Type B pancreatic cell (in vitro differentiated cells): ENCODE measurements at places on chromosomes 2 and 18. TPM values are rescaled to one million over a fixed set of nuclear protein-coding genes. Genes with fewer than 3 reads are reported as not detected.

DSG1 gene
- 4.8 and 40.8 TPM in 2 replicates for total RNA-seq

VIL1 gene
- 64.6 and 142 TPM in 2 replicates for total RNA-seq

CD302 gene
- total RNA-seq = 4.2 and 4.7 TPM in 2 replicates

LCLAT1 gene
- total RNA-seq = 26.9 and 29.0 TPM in 2 replicates

DNA sequence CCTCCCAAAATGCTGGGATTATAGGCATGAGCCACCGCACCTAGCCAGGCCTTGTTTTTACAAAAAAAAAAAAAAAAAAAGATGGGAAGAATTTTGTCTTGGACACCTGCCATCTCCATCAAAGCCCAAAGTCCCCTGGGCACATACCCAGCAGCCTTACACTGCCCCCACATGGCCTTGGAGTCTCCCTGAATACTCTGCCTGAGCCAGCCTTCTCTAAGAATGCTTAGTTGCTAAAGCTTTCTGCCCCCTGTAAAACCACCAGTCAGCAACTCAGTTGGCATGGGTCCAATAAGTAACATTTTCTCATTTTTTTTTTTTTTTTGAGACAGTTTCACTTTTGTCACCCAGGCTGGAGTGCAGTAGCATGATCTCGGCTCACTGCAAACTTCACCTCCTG is 40.6 kb downstream of the SPC25 start:
- no peaks in the 10 kb centered on the region for H3K4me1 ChIP-seq
- no peak overlapping the region for H3K27ac ChIP-seq
- peaks cover 14% of the 10 kb centered on the region for H3K36me3 ChIP-seq
- DNase-seq = no peak
- no peaks in the 10 kb centered on the region for H3K27me3 ChIP-seq
- no peak overlapping the region for H3K4me3 ChIP-seq

DNA sequence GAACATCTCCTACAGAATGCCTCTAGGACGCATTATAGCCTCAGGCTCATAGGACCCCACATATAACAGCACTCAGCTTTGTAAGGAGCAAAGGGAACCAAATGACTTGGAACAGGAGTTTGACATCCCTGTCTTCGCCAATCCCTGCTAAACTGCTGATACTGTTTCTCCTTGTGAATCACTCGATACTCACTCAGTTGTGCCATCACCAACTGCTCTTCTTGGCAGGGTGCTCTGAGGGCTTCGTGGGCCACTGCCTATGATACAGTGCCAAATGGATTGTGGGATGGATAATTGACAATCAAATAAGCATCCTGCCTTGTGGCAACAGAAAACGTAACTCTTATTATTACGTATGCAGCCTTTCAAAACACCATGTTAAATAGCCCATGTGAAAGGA is 396.3 kb downstream of the RIT2 start:
- H3K36me3 ChIP-seq = peaks cover 3% of the 10 kb centered on the region
- no peak for DNase-seq
- H3K27me3 ChIP-seq = no peaks in the 10 kb centered on the region
- no peaks in the 10 kb centered on the region for H3K4me1 ChIP-seq
- H3K4me3 ChIP-seq = no peak overlapping the region

DNA sequence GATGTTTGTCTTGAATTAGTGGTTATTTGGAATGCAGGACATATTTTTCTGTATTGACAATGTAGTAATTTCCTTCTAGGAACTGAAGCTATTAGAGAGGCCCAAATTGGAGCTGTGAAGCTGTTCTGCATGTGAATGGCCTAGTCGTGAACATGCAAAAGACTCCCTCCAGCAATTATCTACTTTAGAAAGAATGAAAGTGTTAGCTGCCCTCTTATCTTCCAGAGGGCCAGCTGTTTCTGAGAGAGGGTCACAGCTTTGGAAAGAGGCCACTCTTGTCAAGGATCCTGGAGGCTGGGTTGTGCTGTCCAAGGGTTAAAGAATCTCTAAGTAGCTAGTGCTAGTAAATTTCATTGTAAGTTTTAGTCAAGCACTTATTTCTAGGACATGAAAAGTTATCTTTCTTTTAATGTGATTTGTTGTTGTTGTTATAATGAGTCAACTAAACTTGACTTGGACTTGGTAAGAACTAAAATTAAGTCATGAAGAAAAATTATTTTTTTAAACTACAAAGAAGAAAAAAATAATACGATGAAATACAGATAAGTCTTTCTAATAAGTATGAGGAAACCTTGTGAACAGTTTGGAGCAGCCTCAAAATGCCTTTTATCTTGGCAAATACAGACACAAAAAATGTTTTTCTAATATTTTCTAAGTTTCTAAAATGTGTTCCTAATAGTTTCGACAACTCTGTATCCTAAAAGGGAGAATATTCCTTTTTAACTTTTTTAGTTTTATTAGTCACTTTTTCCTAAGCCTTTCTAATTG is 36.8 kb downstream of the DPP4 start:
- H3K36me3 ChIP-seq = no peaks in the 10 kb centered on the region
- no peaks in the 10 kb centered on the region for H3K27me3 ChIP-seq
- no peak overlapping the region for H3K27ac ChIP-seq
- H3K4me1 ChIP-seq = no peaks in the 10 kb centered on the region
- no peak overlapping the region for H3K4me3 ChIP-seq

DNA sequence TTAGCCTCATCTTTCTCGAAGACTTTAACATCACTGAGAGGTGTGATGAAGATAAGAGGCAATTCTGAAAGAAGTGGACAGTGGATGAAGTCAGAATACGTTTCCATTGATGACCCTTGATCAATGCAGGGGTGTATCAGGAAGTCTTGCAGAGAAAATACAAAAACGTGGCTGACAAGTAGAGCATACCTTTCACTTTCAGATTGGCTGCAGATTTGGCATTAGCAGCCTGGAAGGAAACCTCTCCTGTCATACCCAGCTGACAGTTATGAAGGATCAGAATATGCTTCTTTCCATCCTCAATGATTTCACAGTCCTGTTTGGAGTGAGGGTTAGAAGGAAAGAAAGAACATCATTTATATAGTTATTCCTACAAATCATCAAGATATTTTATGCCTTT is 152.5 kb downstream of the PLEKHA3 start:
- no peak overlapping the region for H3K4me3 ChIP-seq
- no peak for DNase-seq
- no peak overlapping the region for H3K27ac ChIP-seq
- H3K36me3 ChIP-seq = no peaks in the 10 kb centered on the region
- H3K4me1 ChIP-seq = no peaks in the 10 kb centered on the region

- H3K27me3 ChIP-seq = no peaks in the 10 kb centered on the region
- no peak overlapping the region for H3K4me3 ChIP-seq
- no peak overlapping the region for H3K27ac ChIP-seq
- no peak for DNase-seq
- peaks cover 11% of the 10 kb centered on the region for H3K36me3 ChIP-seq
Measured at GRCh38 chr18:474416-474815, 26.1 kb downstream of the COLEC12 start.

DNA sequence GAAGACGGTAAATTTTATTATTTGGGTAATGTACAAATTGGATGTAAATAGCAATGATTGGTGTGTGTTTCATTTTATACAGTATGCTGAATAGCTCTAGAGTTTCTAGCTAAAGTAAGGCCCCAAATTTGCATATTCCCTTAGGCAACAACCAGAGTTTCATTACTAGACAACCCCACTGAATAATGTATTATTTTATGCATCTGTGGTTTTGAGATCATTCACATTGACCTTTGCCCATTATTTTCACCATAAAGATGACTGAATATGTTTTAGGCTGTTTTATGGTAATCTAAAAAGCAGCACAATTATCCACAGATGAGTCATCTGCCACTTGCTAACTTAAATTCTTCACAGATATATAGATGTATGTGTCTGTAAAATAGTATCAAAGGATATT is 44.5 kb upstream of the C2orf74 start:
- H3K4me1 ChIP-seq = no peaks in the 10 kb centered on the region
- H3K27me3 ChIP-seq = no peaks in the 10 kb centered on the region
- no peak for DNase-seq
- H3K27ac ChIP-seq = no peak overlapping the region
- H3K4me3 ChIP-seq = no peak overlapping the region

- H3K4me1 ChIP-seq = no peaks in the 10 kb centered on the region
- H3K36me3 ChIP-seq = no peaks in the 10 kb centered on the region
- H3K27me3 ChIP-seq = no peaks in the 10 kb centered on the region
- DNase-seq = no peak
- no peak within 1 kb of the TSS for H3K27ac ChIP-seq
- H3K4me3 ChIP-seq = no peak within 1 kb of the TSS
Measured at GRCh38 chr2:42764096-42764495, at the start of gene OXER1. TSS of gene OXER1 (minus strand) at chr2:42764135. CDS start at chr2:42764062, 73 bp downstream.

NCKAP5 gene
- total RNA-seq = 7.7 and 11.2 TPM in 2 replicates

- H3K27me3 ChIP-seq = no peaks in the 10 kb centered on the region
- peaks cover 42% of the 10 kb centered on the region for H3K36me3 ChIP-seq
- peaks cover 21% of the 10 kb centered on the region for H3K4me1 ChIP-seq
- H3K4me3 ChIP-seq = no peak overlapping the region
Measured at GRCh38 chr2:15178946-15179345, 382.2 kb downstream of the NBAS start.

FLACC1 gene
- 0.48 and 1.4 TPM in 2 replicates for total RNA-seq

BCL11A gene
- total RNA-seq = 47.9 and 53.1 TPM in 2 replicates

GRCh38 chr18:72273025-72273424 is 271.1 kb downstream of the CBLN2 start:
- DNase-seq = no peak
- H3K4me1 ChIP-seq = no peaks in the 10 kb centered on the region
- no peak overlapping the region for H3K4me3 ChIP-seq

IL1RN gene
- 11.0 and 20.5 TPM in 2 replicates for total RNA-seq

GRCh38 chr2:113212245-113213060 is 38.7 kb downstream of the PSD4 start:
- peak overlapping the region; percentile 30 for H3K4me3 ChIP-seq
- no peaks in the 10 kb centered on the region for H3K27me3 ChIP-seq
- H3K27ac ChIP-seq = peak overlapping the region; percentile 50
- no peak for DNase-seq
- H3K4me1 ChIP-seq = peaks cover 48% of the 10 kb centered on the region
- H3K36me3 ChIP-seq = no peaks in the 10 kb centered on the region

- no peak for DNase-seq
- no peak overlapping the region for H3K4me3 ChIP-seq
- no peaks in the 10 kb centered on the region for H3K4me1 ChIP-seq
- no peaks in the 10 kb centered on the region for H3K36me3 ChIP-seq
- peaks cover 3% of the 10 kb centered on the region for H3K27me3 ChIP-seq
Measured at GRCh38 chr2:88942798-88943197, 251.3 kb downstream of the RPIA start.

DNA sequence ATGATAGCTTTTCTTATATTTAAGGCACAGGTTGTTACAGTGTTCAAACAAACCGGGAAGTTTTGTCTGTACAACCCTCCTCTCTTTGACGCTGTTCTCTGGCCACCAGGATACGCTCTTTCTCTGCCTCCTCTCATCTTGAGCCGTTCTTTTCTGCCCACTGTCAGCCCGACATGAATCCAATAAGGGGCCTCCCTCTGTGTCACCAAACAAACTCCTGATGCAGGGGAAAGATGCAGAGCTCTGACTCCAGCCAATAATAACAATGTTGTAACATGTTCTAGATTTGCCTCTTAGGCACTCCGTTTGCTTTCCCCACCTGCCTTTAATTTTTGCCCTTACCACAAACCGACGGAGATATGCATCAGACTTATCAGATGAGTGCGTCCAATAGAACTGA is 449.3 kb downstream of the SLC4A3 start:
- H3K4me1 ChIP-seq = peaks cover 39% of the 10 kb centered on the region
- no peaks in the 10 kb centered on the region for H3K36me3 ChIP-seq
- H3K27ac ChIP-seq = peak overlapping the region; percentile 14

DNA sequence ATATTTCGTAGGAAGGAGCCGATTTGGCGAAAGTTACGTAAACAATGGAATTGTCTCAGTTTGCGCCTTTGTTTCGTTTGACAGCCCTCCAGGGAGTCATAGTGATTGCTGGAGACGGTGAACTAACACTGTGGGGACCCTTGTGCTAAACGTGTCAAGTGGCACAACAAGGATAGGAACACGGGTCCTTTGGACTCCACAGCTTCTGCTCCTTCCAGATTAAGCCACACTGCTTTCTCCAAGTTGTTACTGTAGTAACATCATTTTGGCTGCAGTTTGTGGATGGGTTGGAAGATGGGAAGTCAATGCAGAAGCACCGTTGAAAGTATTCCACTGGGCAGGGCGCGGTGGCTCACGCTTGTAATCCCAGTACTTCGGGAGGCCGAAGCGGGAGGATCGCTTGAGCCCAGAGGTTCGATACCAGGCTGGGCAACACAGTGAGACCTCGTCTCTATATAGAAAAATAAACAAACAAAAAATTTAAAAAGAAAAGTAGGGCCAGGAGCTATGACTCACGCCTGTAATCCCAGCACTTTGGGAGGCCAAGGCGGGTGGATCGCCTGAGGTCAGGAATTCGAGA is 636 bp upstream of the IMMT start:
- no peak for DNase-seq
- peaks cover 38% of the 10 kb centered on the region for H3K4me1 ChIP-seq
- H3K4me3 ChIP-seq = peak overlapping the region; percentile 97
- peak overlapping the region; percentile 97 for H3K27ac ChIP-seq

RND3 gene
- total RNA-seq = 161 and 169 TPM in 2 replicates

DNA sequence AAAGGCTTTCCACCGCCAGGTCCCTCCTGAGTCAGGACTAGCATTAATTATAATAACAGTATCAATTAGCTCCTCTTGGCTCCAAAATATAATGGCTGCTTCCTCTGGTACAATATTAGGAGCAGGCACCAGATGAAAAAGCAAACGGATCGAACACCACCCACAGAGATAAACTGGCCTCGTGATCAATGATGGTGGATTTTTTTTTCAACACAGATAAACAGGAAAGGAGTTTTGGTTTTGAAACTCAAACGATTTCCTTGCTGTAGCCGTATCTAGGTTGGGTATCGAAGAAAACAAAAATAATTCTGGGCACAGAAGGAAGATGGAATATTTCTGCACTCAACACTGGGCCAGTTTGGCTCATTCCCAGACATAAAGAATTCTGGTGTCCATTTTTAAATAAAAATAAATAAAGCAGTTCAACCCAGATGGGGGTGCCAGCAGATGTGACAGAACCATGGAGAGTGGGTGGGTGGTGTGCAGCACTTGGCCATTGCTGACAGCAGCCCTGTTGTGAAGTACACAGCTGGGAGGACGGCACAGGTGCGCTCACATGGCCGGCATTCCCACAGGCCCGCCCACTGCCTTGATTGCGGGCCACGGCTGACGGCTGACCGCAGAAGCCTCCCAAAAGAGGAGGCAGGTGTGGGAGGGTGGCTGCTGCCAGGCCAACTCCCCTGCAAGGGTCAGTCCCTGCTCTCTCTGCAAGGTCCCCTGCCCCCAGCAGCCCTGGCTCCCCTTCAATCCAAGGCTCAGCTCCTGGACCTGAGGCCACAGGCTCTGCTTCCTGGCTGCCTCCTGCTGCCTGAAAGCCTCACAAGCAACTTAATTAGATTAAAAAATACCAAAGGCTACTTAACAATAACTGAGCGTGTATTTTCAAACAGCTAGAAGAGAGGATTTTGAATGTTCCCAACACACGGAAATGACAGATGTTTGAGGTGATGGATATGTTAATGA is 351.9 kb upstream of the ID2 start:
- H3K27ac ChIP-seq = no peak overlapping the region
- no peaks in the 10 kb centered on the region for H3K27me3 ChIP-seq
- H3K36me3 ChIP-seq = no peaks in the 10 kb centered on the region
- no peak overlapping the region for H3K4me3 ChIP-seq
- no peak for DNase-seq

GRCh38 chr2:182081602-182082260 is 96.1 kb downstream of the PPP1R1C start:
- DNase-seq = no peak
- no peaks in the 10 kb centered on the region for H3K36me3 ChIP-seq
- H3K4me3 ChIP-seq = no peak overlapping the region
- no peaks in the 10 kb centered on the region for H3K27me3 ChIP-seq
